ENCODE measurements at places on chromosomes 7 and 10.

DNA sequence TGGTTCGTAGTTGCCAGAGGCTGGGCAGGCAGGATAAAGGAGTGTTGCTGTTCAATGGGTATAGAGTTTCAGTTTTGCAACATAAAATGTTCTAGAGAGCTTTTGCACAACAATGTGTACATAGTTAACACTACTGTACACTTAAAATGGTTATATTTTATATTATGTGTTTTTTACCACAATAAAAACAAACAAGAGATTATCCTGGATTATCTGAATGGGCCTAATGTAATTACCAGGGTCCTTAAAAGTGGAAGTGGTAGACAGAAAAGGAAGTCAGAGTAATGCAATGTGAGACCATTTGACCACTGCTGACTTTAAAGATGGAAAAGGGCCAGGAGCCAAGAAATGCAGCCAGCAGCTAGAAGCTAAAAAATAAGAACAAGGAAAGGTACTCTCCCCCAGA lies 159.7 kb downstream of the SGMS1 start:
- DNase-seq = no peak

GRCh38 chr7:2198760-2199159 lies 34.0 kb downstream of the MAD1L1 start:
- DNase-seq = no peak

GRCh38 chr7:76133164-76133775 lies 68.4 kb upstream of the SRRM3 start:
- no peak for DNase-seq

DNA sequence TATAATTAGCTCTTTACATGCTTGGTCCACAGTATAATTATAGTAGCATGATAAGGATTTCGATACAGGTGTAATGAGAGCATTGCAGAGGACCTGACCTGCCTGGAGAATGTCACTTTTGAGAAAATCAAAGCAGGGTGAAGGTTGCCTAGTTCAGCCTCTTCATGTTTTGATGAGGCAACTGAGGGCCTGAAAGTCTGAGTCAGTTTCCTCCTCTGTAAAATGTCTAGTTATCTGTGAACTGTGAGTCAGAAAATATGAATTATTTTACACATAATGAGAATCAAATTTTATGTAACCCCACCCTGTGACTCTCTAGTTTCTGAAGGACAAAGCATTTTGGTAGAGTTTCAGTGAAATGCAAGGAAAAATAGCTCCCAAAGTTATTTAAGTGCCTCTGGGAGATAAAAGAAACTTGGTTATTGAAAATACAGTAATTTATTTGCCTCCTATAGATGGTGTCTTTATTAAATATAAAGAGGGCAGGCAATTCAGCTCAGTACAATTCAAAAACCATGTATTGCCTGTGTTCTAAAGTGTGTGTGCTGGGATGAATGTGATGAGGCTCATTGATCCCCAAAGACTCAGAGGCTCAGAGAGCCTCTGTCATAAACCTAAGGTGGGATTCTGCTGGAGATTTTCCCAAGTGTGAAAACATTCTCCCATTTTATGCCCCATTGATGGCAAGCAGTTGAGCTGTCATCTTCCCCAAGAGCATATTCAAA lies 37.3 kb upstream of the SAMD9L start:
- no peak for DNase-seq

- DNase-seq = no peak
Measured at GRCh38 chr7:155003092-155003375, at the start of gene PAXIP1. PAXIP1 (minus strand) TSS chr7:155003124; CDS start chr7:155002929, 195 bp downstream.

GRCh38 chr10:89837165-89838043 lies 136.0 kb downstream of the KIF20B start:
- DNase-seq = peak; percentile 56

DNA sequence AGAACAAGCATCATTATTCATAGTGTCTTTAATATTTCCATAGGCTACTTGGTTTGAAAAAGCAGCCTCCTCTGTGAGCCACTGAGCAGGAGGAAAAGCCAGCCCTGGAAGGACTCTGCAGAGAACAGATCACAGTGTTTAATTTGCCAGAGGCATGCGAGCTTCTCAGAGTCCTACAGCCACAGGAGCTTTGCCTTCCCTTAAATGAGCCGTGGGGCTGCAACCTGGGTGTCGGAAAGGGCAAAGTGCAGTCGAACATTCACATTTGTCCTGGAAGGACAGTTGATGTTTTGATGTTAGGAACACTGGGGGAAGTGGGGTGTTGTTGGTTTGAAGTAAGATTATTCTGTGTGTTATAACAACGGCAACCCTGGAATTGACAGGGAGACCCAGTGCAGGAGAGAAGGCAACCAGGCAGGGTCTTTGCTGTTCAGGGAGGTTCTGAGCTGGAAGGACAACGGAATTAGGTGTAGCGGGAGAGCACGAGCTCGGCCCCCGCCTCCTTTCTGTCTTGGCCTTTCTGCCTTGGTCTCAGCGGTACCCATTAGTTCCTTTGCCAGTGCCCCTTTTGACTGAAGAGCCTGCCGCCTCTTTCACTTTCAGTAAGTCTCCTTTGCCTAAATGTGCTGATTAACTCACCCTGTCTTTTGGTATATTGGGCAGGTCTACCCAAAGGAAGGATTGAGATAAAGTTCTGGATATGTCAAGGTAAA lies 192.3 kb upstream of the PITRM1 start:
- no peak for DNase-seq

GRCh38 chr10:3030765-3031164 lies 36.6 kb upstream of the PFKP start:
- no peak for DNase-seq

- DNase-seq = no peak
Measured at GRCh38 chr7:128891110-128891941, 19.2 kb downstream of the KCP start.

DNA sequence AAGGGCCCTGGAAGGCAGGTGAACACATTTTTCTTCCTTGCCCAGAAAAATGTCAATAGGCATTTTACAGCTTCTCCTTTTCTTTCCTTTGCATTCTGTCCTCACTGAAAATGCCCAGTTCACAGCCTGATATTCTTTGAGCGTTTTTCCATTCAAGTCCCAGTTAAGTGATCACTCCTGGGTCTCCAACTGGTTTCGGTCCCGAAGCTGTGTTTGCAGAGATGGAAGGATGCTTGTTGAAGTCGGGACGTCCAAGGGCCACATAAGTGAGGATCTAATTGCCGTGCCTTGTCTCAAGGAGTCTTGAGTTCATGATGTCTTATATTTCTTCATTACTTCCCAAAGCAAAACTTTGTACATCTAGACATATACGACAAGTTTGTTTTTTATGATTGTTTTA lies 208.7 kb upstream of the PRKCQ start:
- no peak for DNase-seq

DNA sequence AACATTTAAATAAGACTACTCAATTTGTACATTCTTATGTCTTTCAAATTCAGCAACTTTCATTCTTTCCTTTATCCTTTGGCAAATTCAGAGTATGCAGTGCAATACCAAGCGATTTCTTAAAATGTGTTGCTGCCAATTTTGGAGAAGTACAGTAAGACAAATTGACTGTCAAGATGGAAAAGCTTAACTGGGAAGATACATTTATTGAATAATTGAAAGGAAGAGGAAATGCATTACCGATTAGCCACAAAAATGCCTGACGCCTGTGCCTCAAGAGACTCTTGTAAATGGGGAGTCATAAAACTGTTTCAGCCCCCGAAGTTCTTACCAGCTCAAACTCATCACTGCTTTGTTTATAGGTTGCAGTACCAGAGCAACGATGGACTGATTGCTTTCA lies 373.3 kb upstream of the GALNT17 start:
- DNase-seq = no peak

DNA sequence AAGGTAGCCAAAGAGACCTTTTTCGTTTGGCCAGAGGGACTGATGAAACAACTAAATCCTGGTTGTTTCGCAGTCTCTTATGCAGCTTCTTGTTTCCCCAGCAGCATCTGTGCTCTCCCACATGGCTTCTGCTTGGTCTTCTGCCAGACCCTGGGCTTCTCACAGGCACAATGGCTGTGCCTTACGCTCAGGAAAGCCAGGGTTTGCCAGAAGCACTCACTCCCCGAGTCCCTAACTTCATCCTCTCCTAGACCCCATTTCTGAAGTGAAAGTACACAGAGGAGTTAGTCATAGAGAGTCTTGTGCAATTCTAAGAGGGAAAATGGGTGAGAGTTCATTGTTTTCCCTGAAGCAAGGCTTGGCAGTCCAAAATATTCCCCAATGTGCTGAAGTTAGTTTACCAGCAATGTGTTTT lies 121.7 kb downstream of the EVX1 start:
- no peak for DNase-seq

DNA sequence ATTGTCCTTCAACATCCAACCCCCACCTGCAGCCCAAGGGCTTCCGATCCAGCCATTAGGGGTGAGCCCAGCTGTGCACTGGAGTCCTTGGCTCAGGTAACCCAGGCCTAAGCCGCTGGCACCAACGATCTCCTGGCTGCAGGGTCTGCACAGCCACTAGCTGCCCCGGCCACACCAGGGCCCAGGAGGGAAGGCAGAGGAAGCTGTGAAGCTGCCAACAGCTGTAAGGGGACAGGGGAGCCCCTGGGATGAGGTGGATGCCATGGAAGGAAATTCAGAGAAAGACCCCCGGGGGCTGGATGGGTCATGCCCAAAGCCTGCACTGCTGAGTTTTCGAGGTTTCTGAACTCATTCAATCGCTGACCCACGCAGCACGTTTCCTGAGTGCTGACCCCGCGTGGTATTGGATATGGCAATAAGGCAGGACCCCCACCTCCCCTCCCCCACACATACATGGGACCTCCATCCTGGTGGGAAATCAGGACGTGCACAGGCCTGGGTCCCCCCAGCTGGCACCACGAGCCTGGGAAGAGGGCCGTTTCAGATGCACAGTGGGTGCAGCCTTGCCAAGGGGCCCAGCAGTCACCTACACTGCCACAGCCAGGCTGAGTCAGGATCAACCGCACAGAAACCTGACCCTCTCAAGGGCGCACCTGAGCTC lies 170.3 kb downstream of the DIP2C start:
- DNase-seq = peak; percentile 46

DNA sequence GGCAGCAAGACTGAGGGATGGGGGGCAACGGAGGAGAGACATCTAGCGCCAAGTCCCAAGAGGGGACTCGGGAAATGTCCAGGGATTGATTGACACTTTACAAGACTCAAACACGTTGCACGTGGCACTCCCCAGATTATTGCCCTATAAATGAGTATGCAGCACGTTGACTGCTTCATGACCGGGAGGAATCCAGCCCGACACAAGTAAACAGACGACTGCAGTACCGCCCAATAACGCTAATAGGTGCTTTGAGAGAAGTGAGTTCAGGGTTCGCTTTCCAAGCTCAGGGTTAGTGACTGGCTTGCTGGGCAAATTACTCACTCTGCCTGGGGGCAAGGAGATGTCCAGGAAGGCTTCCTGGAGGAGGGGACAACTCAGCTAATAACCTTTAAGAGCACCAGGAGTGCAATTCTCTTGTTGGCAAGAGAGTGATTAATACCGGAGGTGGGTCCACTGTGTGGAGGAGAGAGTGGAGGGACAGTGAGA lies 73.3 kb upstream of the MYL10 start:
- DNase-seq = no peak

GRCh38 chr7:120402079-120402767 lies 129.2 kb downstream of the KCND2 start:
- no peak for DNase-seq

DNA sequence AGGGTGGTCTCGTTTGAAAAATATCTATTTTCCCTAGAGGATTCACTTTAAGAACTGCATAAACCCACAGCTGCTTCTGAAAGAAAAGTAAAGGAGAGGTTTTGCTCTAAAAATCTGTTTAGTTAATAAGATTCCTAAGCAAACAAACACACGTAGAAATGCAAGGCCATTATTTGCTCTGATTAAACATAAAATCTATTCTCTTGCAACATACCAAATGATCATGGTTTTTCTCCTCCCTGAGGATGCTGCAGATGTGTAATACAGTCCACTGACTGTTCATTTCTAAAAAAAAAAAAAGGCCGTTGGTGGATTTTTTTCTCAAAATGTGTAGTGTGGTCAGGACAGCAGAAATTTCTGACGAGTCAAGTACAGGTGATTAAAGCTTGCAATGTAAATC lies 98.6 kb downstream of the BUB3 start:
- DNase-seq = no peak

- no peak for DNase-seq
Measured at GRCh38 chr10:290026-290725, 154.9 kb downstream of the ZMYND11 start.

- DNase-seq = peak; percentile 55
Measured at GRCh38 chr7:151518105-151518946, 1.4 kb downstream of the RHEB start.

- no peak for DNase-seq
Measured at GRCh38 chr7:151128716-151129115, 38.8 kb downstream of the GBX1 start.

- peak; percentile 66 for DNase-seq
Measured at GRCh38 chr10:96832721-96833219, 672 bp downstream of the LCOR start.

GRCh38 chr7:26900251-26900650 lies 35.9 kb upstream of the SKAP2 start:
- no peak for DNase-seq
